ENCODE measurements at places on chromosomes 1 and 21. TPM values are rescaled to one million over a fixed set of nuclear protein-coding genes. Genes with fewer than 3 reads are reported as not detected.

The ST6GALNAC5 gene
- 0.15 TPM for total RNA-seq

The TDRD10 gene
- not detected for total RNA-seq

The TACSTD2 gene
- total RNA-seq = 0.45 TPM

The SMCP gene
- not detected for total RNA-seq

The CASQ2 gene
- not detected for total RNA-seq

The SPATA6 gene
- 2.4 TPM for total RNA-seq

The S100A8 gene
- not detected for total RNA-seq

The RGS8 gene
- total RNA-seq = not detected

The ZSWIM5 gene
- total RNA-seq = 0.17 TPM

The KCNK2 gene
- 4.8 TPM for total RNA-seq

The LUZP1 gene
- total RNA-seq = 8.9 TPM

The TRIM58 gene
- not detected for total RNA-seq

The LAMC2 gene
- 1.8 TPM for total RNA-seq

The ZBED6 gene
- 4.3 TPM for total RNA-seq

The AZIN2 gene
- total RNA-seq = 5.2 TPM

The FMOD gene
- 2.2 TPM for total RNA-seq

The HUNK gene
- total RNA-seq = 0.34 TPM

The TENT5C gene
- 0.17 TPM for total RNA-seq
